ENCODE measurements at places on chromosomes 13 and 19.

DNA sequence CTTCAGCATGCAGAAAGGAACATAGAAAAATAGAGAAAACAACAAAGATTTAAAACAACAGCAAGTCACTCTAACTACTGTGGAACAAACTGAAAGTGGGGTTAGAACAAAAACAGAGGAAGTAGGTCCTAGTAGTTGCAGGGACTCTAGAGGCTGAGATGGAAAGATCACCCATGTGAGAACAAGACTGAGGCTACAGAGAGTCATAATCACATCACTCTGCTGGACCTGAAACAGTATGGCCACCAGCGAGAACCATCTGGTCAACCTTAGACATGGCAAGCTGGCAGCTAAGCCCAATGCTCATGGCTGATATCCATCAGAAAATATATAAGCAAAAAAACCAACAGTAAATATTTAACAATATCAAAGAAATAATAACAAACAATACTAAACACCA is 35.8 kb upstream of the ZNF724 start:
- DNase-seq, result no peak

DNA sequence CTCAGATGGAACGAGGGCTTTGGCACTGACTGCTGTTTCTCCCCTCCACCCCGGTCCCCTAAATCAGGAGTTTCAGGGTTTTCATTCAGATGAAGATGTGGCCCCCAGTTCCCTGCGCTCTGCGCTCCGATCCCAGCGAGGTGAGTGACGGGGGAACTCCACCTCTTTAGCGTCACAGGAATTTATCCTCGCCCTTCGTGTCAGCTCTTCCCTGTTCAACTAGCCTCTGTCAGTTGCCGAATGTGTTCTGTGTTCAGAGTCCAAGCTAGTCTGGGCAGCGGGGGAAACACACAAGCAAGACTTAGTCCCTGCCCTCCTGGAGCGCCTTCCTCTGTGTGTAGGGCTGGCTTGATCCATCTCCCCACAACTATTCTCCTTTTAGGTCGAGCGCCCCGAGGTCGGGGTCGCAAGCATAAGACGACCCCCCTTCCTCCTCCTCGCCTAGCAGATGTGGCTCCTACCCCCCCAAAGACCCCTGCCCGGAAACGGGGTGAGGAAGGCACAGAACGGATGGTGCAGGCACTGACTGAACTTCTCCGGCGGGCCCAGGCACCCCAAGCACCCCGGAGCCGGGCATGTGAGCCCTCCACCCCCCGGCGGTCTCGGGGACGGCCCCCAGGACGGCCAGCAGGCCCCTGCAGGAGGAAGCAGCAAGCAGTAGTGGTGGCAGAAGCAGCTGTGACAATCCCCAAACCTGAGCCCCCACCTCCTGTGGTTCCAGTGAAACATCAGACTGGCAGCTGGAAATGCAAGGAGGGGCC is 1.8 kb downstream of the KMT2B start:
- DNase-seq, result no peak

GRCh38 chr13:21518617-21519144 is 59.6 kb upstream of the ZDHHC20 start:
- DNase-seq, result no peak

DNA sequence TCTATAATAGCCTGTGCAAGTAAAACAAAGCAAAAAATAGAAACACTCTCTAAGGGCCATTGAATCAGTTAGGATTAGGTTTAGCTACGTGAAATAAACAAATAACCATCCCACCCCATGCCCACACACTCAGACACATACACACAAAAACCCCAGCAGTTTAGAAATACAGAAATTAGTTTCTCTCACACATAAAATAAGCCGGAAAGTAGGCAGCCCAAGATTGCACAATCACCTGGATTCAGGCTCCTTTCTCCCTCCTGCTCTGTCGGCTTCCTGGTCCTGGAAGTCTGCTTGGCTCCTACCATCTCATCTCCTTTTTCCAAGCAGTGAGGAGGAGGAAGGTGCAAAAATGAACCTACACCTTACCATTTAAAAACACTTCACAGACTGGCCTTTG is 22.6 kb upstream of the USP12 start:
- no peak for DNase-seq

DNA sequence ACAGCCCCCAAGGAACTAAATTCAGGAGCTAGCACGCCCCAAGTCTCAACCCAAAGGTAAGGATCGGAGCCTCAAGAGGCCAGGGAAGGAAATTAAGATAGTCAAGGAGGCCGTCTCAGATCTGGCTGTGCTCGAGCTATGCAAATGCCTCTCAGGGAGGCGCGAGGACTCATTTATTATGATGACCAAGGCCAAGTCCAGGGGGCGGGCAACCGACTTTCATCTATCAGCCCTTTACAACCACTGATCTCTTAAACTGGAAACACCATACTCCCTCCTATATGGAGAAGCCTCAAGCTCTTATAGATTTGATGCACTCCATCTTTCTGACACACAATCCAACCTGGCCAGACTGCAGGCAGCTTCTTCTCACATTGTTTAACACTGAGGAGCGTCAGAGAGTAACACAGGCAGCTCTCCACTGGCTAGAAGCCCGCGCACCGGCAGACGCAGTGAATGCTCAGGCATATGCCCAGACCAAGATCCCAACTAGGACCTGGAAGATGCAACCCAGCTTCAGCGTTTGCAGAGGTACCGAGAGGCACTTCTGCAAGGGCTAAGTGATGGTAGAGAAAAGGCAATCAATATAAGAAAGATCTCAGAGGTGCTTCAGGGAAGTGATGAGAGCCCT is 9.6 kb upstream of the SLC15A1 start:
- no peak for DNase-seq

DNA sequence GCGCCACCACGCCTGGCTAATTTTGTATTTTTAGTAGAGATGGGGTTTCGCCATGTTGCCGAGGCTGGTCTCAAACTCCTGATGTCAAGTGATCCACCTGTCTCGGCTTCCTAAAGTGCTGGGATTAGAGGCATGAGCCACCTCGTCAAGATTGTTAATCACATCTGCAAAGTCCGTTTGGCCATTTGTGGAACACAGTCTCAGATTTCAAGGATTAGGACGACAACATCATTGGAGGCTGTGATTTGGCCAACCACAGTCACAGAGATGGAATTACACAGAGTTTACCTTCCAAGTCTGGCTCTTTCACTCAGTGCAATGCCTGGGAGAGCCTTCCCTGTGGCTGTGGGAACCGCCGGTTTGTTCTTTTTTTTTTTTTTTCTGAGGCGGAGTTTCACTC is 17.8 kb downstream of the SULT2B1 start:
- no peak for DNase-seq
